ENCODE measurements at places on chromosomes 4 and X.

DNA sequence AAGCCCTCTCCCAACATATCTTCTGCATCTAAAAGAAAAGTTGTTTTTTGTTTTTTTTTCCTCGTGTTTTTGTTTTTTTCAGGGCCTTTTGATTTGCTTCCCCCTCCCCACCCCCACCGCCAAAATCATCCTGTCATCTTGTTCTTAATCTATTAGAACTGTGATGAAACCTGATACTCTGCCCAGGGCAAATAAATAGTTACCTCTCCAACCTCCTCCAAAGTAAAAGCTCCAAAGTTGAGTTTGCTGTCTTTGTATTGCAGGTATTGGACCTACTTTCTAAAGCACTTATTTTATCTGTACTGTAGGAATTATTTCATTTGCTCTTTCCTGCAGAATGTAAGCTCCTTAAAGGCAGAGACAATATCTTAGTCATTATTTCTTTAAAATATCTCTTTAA, 172.9 kb downstream of the SOWAHB start:
- DNase-seq: no peak

DNA sequence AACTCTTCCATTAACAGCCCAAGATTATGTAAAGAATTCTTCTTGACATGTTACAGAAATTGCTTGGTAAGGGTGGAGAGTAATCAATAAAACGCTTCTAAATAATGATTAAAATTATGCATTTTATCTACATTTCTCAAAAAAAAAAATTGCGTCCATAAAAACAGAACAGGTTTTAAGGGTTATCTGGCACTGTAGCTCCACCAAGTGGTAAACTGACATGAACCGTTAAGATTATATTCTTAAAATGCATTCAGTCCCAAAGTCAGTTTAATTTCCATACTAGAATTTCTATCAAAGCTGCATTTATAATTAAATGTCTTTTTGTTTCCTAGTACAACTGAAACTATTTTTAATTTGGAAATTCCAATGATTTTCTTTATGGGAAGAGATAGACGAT, 214.0 kb upstream of the UGT8 start:
- peak; percentile 29 for DNase-seq

GRCh38 chrX:38805432-38806389, 4.5 kb downstream of the MID1IP1 start:
- peak; percentile 53 for DNase-seq

GRCh38 chr4:85994576-85994975, 365.3 kb downstream of the MAPK10 start:
- DNase-seq: no peak

DNA sequence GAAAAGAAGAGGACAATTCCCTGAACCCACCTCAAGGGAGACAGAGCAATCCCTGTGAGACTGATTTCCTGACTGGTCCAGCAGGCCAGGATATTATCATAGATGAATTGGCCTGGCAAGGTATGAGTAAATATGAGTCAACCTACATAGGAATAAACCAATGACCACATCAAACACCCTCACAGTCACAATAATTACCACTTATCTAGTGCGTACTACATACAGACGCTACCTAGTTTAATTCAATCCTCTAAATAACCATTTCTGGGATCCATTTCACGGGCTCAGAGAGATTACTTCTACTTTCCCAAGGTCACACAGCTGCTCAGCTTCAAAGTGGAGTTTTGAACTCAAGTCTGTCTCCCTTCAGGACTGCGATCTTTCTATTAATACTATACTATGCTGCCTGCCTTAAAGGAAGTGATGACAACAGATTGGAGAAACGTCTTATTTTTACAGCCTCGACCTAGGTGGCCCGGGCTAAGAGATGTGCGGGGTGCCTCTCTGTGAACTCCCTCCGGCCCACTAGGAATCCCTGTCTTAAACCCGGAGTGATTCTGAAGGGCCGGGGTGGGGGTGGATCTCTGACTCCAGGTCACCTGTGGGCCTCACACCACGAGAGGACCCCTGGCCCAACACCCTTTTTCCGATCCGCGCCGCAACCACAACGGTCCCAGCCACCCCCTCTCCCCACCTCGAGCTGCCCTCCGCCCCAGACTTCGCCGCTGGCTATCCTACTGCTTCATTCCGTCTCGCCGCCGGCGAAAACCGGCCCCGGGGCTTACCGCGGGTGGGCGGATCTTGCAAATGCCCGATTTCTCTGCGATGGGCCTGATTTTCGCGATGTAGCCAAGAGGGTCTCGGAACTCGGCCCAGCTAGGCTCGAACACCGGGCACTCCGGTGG, 800 bp downstream of the KDM5C start:
- peak; percentile 58 for DNase-seq

DNA sequence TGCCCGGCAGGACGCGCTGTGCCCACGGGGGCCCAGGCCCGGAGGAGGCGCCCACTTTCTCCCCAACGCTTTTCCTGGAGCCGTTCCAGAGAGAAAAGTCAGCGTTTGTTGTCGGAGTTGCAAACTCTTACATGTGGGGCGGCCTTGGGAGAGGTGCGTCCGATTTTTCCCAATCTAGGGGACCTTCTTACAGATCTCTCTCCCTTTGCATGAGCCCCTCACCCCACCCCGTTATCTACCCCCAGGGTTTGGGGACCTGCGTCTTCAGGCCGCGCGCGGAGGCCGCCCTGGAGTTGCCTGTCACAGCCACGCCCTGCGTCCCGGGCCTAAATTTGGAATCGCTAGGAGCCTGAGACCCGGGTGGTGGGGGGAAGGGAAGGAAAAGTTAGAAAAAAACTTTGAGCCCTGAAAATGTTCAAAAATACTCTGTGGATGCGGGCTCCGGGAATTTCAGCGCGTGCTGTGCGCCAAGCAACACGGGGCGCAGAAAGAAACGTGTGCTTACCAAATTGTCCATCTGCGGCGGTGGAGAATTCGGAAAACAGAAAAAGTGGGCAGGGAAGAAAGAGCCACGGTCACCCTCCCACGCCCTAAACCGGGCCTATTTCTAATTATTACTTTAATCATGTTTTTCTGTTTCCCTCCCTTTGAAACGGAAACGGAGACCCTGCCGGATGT, 587 bp downstream of the CD99 start:
- no peak for DNase-seq

All from SK-N-SH (cell line).